ENCODE measurements at places on chromosomes 2 and 18.

- DNase-seq: no peak
Observed at GRCh38 chr18:80023173-80023572, 11.1 kb upstream of the RBFA start.

GRCh38 chr18:39464006-39464405 is 1898.4 kb upstream of the CELF4 start:
- DNase-seq: no peak

DNA sequence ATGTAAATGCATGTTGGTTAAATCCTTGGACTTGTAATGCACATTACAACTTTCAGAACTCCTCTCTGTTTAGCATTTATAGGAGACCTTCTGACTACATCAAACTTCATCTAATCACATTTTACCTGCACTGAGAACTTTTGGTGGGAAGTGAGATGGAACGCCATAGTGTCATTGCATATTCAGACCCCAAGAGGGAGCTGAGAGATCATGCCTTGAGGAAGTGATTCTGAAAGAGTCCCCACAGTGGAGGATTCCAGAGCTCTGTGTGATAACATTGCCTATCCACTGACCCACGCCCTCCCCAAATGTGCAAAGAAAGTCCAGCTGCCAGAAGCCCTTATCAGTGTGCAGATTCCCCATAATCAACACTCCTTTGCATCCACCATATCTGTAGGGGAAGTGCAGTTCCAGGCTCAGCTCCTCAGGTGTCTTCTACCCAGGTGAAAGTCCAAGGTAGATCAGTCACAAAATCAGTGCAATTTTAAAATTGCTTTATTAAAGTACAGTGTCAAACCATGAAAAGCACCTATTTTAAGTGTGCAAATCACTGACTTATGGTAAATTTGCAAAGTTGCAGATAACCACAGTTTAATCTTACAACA is 212.4 kb downstream of the RPIA start:
- DNase-seq: peak; percentile 36

GRCh38 chr18:31101183-31102024 is 817 bp downstream of the DSC2 start:
- DNase-seq: no peak

- DNase-seq: no peak
Observed at GRCh38 chr18:24115628-24116027, 23.2 kb upstream of the CABYR start.

- no peak for DNase-seq
Observed at GRCh38 chr18:39302481-39302880, 1736.9 kb upstream of the CELF4 start.

DNA sequence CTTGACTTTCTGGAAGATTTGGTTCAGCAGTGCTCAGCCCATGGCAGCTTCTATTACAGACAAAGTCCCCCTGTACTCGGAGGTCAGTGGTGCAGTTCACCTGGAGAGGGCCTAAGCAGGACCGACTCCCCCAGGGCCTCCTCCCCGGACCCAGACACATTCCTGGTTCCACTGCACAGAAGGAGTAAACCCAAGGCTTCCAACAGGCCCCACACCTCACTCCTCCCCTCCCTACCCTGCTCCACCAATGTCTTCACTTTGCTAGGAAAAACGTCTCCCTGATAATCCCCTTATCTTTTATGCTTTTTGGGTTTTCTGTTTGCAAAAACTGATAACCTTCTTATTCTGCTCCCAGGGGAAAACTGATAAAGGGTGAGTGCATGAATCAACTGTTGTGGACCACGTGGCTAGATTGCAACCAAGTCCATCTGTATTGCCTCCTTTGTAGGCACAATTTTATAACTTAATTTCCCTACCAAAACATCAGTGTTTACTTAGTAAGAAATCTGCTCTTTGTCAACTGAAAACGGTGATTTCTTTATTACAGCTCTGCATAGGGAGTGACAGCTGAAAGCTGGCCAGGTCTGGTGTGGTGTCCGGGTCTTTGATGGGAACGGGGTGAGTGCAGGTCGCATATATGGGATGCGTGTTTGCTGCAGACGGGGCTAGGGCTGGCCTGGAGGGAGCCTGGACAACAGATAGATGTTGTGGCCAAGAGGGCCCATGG is 202.5 kb downstream of the GLI2 start:
- peak; percentile 77 for DNase-seq

DNA sequence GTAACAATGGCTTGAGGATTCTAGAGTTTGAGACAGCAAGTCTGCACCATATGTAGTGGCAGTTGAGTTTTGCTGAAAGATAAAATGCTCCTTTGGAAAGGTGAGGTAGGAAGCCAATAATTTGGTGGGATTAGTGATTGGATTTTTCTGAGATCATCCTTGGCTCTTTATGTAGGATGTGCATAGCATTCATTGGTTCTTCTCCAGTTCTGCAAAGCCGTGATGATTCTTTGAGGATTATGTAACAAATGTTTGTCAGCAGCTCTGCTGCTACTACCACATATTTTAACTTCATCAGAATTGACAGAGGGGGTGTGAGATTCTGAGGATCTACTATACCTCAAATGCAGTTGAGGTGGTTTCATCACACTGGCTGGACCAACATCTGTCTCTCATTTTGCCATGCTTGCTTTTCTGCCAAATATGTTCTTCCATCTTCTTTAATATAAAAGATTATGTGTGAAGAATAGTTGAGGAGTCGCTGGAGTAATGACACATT is 188.9 kb upstream of the RASGRP3 start:
- DNase-seq: no peak

DNA sequence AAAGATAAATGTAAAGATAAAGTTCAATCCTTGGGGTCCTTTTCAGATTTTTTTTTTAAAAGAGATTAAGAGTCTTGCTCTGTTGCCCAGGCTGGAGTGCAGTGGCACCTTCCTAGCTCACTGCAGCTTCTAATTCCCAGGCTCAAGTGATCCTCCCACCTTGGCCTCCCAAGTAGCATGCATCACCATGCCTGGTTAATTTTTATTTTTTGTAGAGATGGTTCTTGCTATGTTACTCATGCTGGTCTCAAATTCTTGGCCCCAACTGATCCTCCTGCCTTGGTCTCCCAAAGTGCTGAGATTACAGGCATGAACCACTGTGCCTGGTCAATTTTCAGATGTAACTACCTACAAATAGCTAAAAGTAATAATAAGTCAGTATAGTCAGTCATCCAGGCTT is 21.1 kb downstream of the NFE2L2 start:
- no peak for DNase-seq

DNA sequence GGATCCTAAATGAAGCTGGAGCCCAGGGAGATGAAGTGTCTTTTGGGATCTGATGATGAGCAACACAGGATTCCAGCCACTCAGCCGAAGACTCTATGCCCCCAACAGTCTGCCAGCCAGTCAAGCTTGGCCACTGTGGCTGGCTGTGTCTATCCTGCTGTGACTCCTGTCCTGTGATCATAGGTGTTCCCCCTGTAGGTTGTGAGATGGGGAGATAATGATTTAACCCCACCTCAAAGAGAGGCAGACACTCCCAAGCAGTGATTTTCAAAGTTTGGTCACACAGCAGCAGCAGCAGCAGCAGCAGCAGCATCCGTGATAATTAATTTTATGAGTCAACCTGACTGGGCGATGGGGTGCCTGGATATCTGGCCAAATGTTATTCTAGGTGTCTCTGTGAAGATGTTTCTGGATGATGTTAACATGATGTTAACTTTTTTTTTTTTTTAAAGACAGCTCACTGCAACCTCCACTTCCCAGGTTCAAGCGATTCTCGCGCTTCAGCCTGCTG is 21.4 kb upstream of the RHOB start:
- no peak for DNase-seq

DNA sequence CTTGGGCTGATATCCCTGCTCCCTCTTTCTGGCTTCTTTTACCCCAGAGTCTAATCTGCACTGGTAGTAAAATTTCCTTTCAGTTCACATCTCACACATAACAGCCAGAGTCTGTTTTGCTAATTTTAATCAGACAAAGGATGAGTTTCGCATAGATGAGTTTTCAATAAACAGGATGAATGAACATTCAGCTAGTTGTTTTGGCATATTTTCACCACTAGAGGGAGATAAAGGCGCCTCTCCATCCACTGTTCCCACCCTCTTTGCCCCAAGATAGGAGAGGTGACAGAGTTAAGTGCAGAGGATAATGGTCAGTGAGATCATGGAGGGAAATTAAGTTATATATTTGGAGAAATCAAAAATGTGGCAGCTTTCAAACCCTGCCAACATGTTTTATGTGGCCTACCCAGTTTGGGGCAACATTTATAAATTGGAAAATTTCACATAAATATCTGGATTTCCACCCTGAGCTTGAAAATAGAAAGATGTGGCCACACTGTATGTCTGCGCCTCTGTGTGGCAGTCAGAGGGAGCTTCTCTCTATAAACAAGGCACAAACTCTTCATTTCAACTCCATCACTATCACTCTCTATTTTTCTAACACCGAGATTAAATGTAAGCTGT is 48.5 kb upstream of the DTNA start:
- DNase-seq: peak; percentile 54

DNA sequence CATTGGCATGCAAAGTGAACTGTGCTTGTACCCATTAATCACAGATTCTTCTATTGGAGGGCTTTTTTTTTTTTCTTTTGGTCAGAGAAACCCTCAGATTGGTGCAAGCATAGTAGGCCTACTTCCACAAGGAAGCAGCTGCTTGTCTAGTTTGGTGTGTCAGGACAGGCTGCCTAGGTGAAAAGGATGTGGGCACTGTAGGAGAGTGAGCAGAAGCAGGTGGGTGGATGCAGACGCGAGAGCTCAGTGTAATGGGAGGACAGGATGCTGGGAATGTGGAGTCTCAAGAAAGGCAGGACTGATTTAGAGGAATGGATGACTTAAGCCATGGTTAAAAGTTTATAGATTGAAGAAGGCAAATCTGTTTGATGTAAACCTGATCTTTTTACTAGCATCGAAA is 3.1 kb downstream of the ELP2 start:
- no peak for DNase-seq

DNA sequence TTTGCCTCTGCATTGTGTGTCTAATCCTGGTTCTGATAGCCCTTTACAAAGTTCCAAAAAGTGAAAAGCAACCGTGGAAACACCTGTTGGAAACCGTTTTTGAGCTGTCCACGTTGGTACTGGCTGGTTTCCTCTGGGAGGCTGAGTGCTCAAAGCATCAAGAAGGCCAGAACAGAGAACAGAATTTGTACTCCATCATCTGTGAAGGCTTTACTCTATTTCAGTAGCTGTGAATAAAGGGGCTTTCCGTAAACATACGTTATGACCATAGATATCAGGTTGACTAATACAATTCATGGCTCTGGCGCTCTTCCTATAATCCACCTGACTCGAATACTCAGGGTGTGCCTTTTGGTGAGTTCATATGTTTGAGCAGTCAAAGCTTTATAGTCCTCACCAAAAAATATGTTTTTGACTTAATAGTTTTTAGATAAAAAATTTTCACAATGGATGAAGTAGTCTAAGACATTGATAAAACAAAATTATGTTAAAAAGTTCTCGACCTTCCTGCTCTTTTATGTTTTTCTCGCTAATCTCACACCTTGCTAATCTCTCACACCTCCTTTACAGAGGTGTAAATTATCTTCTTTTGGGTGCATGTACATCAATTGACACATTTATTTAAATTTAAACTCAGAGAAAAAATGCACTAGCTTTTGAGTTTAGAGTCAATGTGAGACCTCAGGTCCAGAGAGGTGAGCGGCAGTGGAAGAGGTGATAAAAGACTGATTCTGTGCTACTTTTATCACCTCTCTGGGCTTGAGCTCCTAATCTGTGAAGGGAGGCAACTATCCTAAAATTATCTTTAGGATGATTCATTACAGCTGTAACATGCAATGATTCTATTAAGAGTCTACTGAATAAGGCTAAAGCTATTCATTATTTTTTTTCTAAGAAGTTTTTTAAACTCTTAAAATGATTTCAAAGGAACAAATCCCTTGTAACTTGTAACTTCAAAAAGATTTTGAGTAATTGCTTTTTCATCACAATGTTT is 65.3 kb downstream of the CXCR4 start:
- no peak for DNase-seq

GRCh38 chr2:86305195-86305914 is 32.1 kb downstream of the REEP1 start:
- no peak for DNase-seq

- no peak for DNase-seq
Observed at GRCh38 chr2:232793271-232793670, 16.9 kb upstream of the KCNJ13 start.

- no peak for DNase-seq
Observed at GRCh38 chr18:9082711-9083510, 19.6 kb upstream of the NDUFV2 start.

- no peak for DNase-seq
Observed at GRCh38 chr18:38539371-38539770, 973.8 kb upstream of the CELF4 start.

DNA sequence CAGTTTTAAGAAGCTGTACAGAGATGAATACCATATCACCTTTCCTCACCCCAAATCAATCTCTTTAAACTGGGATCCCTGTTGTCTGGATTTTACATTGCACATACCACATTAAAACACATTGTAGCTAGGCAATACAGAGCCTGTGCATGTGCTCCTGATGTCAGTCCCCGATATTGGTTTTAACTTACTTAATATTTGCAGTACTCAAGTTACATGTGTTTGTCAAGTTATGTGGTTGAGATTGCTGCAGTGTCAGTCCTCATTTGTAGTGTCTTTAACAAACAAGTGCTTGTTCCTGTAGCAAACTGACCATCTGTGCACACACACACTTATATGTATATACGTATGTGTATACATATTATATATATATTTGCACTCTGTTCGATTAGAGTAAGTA is 10.4 kb upstream of the UBE2E3 start:
- no peak for DNase-seq

- no peak for DNase-seq
Observed at GRCh38 chr18:8298186-8298585, 311.1 kb upstream of the RAB12 start.

DNA sequence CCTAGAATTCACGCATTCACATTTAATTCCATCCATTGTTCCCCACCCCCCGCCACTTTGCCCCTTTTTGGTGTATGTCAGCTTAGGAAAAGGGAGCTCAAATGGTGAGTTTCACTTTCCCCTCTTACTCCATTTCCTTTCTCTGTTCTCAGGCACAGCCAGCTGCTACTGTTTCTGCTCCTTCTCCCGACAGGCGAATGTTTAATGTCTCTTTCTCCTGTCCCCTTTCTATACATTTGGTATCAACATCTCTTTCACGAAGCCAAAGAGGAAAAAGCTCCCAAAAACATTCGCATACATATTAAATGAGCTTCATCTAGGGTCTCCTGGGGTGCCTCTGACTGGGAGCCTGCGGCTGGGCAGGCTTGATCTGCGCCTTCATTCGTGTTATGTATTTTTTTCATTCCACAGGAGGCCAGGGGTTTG is 124.2 kb upstream of the SATB2 start:
- no peak for DNase-seq

DNA sequence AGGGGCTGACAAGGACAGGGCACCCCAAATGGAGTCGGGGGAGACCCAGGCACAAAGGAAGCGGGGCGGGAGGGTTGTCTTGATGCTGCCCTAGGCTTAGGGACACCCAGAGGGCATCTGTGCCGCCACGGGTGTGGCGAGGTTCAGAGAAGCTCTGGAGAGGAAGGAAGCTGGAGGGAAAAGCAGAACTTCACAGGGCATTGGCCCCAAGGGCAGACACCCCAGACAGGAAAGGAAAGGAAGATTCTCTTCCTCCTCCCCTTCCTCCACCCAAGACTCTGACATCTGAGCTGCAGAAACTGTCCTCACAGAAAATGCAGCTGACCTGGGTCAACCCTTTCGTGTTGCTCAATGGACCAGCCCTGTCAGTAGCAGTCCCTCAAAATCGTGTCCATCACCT is 25.6 kb downstream of the DNMT3A start:
- DNase-seq: no peak
